ENCODE measurements at places on chromosomes 4 and X.

DNA sequence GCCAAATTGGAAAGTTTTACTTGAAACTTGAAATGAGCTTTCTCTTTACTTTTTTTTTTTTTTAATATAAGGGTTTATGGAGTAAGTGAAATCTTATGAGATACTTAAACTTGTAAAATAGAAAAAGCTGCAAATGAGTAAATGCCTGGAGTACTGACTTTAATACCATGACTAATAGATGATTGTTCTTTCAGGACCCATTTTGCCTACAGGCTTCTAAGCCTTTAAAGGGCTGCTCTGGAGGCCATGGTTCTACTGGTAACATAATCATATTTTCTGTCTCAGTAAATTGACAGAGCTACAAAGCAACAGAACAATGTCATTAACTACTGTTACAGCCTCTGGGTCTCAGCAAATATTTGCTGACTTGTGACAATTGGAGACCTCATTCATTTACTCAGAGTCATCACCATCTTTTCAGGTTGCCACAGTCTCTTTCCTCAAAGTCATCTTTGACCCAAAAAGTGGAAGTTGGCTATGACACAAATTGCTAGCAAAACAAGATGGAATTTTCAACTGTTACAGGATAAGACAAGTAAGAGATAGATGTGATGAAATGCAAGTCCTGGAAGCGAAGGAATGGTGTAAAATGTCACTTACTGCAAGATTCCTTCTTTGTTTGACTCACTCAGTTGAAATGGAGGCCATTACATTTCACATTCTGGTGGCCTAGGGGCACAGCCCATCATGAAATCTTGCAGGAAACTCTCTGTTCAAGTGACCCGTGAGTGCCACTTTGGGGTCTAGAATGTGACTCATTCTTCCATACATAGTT is 132.7 kb downstream of the BTC start:
- DNase-seq, result no peak

- DNase-seq, result no peak
Observed at GRCh38 chr4:145352438-145353145, 129.1 kb upstream of the SMAD1 start.

GRCh38 chr4:78061939-78062570 is 4.9 kb downstream of the FRAS1 start:
- no peak for DNase-seq

DNA sequence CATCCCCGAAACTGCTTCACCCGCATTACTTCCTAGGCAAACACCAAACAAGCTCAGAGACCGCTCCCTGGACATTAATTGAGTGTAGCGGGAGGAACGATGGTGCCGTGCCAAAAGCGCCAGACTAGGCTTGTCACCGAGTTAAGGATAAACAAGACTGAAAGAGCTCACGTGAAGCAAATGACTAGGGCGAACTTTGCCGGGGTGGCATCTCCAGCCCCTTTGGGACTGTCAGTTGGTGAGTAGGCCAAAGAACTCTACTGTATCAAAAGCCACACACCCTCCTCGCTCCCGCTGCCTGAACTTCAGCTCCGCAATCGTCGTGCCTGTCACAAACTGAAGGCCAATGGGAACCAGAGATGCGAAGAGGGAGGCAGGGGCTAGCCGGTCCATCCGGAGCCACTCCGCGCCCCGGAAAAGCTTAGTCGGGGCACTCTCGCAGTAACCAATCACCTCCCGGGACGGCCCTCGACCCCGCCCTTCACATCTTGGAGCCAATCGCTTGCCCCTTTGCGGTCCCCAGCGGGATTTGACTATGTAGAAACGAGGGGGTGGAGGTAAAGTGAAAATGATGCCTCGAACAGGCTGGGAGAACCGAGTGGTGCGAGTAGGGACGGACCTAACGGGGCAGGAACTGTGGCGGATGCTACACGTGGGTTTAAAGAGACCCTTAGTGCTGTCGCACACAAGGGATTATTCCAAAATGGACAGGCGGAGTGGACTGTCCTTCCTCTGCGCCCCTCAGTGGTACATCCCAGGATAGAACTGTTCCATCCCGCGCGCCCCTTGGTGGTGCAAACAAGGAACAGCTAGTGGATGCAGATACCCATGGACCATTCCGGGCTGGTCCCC is 37.0 kb upstream of the FAM156A start:
- DNase-seq, result peak; percentile 90

DNA sequence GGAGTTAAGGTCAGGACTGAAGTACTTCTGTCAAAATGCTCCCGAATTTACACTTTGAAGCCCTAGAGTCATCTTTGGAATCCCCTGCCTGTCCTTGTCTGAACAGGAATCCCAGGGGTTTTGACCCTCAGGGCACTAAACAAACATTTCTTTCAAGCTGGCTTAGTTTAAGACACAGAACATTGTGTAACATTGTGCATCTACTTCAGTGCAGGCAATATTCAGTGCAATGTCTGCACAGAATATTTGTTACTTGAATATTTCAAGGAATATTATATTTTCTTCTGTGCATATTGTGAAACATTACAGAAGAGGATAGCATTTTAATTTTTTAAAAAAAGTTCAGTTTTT is 763.4 kb downstream of the PCDH18 start:
- DNase-seq, result no peak
